Renal pelvis (tissue), 12 donors: ENCODE measurements at places on chromosomes 6 and 20. TPM values are rescaled to one million over a fixed set of nuclear protein-coding genes. Genes with fewer than 3 reads are reported as not detected.
A peak's percentile ranks its signal among the peaks of the same experiment; 100 is the strongest.

- no peak for DNase-seq
These were observed 65.2 kb downstream of the TRAM2 start for GRCh38 chr6:52511572-52512151.

DNA sequence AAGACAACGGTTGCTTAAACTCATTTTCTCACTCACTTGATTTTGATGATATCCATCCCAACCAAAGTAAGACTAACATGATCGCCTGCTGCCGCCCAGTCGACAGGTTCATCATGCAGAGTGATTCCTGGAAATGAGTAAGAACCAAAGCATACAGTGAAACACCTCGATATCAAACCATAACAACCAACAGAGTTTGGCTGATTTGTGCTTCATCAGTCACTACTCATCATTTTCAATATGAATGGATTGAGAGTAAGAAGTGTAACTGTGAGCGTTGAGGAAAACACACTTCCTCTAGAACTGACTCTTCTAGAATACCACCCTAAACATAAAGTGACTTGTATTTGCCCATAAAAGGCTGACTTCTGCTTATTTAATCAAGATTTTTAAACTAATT, 29.2 kb upstream of the ALDH8A1 start:
- DNase-seq: no peak

- DNase-seq: no peak
These were observed 240.5 kb downstream of the FARS2 start for GRCh38 chr6:5501837-5502236.

DNA sequence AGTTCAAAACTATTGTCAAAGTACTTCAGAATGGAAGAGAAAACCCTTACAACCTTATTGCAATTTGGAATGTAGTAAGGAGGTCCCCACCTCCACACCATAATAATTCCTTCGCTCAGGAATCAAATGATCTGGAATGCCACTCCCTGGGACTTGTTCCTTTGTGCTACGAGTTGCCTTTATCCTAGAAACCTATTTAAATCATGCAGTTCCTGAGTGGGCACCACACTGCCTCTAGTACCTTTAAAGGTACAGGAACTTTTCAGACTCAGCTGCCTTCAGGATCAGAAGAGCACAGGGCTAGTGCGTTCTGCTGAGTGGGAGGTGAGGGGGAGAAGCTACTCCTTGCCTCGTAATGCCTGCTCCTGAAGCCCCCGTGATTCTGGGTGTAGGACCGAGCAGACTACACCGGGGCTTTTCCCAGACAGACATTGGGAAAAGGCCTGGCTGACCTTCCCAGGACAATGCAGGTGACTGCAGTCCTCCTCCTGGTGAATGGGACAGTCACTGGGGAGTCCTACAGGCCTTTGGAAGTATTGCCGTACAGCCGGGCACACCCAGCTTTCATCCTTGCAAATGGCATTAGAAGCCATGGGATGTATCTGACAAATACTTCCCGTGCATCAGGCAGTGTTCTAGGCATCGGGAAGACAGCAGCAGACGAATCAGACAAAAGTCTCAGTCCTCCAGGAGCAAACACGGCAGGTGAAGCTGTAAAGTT, 11.8 kb upstream of the TUBB2B start:
- DNase-seq: no peak

DNA sequence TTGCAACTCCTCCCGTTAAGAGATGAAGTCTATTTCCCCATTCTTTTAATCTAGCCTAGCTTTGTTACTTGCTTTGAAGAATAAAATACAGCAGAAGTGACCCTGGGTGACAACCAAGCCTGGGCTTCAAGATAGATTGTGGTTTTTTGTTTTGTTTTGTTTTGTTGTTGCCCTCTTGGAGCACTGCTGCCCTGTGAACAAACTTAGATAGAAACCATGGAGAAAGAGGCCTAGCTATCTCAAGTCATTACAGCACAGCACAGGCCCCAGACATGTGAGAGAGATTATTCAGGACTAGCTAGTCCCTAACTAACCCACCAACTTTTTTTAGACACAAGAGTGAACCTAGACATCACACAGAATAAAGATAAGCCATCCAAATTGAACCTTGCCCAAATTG, 475.2 kb downstream of the EPHA7 start:
- no peak for DNase-seq

DNA sequence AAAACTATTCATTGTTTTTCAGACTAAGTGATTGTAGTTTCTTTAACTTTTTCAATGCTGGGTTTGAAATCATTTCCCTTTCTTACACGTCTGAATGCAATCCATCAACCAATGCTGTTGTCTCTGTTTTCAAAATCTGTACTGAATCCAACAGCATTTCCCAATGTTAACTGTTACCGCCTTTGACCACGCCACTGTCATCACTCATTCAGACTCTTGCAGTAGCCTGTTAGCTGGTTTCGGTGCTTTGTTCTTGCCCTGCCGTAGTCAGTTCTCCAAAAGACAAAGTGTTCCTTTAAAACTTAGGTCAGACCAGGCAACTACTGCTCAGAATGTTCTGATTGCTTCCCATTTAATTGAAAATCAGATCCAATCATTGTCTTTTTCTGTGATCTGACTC, 131.3 kb downstream of the PLCB4 start:
- DNase-seq: no peak

GRCh38 chr20:32555584-32555983, 29.5 kb downstream of the NOL4L start:
- DNase-seq: no peak

The PGC gene
- not detected for polyA plus RNA-seq

The VSX1 gene
- not detected for polyA plus RNA-seq

The NCOA5 gene
- polyA plus RNA-seq: 60.7 TPM

The EPM2A gene
- polyA plus RNA-seq: 12.8 TPM

DNA sequence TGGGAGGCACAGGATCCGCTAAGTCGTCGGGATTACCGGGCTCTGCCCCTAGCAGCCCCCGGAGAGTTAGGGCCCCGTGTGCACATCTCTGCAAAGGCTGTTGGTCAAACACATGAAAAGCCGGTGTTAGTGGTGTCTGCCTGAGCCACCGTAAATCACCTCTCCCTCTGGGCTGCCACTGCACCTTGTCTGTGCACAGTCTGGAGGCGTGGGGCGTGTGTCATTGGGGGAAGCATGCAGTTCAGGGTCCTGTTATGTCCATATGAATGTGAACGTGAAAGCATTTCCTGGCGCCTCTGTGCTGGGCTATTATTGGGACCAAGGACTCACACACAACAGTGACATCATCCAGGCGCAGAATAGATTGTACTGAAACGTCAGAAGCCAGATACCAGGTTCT, 305.6 kb downstream of the NRN1 start:
- DNase-seq: no peak

DNA sequence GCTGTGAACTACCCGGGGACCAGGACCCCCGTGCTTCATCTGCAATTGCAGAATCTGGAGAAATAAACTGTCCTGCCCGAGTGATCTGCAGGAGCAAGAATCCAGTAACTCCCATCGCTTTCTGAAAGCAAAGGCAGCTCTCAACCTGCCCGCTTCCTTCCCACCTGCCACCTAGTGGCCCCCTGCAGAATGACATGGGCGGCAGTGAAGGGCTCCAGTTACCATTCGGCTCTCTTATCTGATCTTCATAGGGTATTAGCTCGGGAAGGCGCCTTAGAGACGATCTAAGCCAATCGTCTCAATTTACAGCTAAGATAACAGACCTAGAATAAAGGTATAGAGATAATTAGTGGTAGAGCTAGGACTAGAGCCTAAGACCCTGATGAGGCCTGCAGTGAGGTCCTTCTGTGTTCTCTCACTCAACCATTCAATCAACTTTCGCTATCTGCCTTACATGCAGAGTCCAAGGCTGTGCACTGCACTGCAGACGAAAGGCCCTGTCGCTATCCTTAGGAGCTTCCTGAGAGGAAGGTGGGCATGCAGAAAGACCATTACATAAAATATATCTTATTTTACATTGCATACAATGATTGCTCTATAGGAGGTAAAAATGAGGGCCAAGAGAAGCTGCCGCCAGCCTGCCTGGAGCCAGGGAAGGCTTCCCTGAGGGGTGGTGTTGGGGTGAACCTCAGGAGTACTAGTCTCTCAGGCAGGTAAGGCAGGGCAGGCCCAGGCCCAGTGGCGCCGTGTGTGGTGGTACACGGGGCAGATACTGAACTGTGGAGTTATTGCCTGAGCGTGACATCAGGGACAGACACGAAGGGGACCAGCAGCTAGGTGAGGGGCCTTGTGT, 7.1 kb upstream of the PSMG4 start:
- peak; percentile 80 for DNase-seq

The FAM110A gene
- polyA plus RNA-seq: 12.0 TPM

- DNase-seq: no peak
These were observed 224.8 kb downstream of the TAF4 start for GRCh38 chr20:61840779-61841455.

The CEP57L1 gene
- polyA plus RNA-seq: 19.6 TPM

DNA sequence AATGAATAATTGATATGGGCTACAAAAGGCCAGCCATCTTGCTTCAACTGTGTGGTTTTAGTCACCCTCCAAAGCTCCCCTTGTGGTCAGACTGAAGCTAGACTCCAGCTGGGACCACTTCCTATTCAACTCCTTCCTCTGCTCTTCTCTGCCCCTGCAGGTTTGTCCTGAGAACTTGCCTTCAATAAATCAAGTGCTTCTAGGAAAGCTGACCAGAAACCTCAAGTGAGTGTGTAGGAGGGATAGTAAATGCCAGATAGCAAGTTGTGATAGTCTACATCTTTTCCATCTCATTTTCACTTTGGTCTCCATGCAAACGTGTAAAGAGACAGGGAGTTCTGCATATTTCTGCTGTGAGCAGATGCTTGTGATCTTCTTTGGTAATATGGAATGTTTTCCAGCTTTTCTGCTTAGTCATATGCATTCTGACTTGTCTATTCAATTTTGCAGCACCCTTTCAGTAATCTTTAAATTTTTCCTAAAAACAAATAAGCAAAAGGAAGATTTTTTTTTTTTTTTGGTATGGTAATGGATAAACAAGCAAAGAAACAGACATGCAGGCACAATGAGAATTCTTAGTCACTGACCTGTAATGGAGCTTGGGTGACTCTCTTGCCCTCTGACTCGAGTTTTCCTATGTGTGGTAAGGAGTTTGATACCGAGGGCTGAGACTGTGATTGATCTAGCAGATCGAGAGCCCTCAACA, 201.3 kb upstream of the BTBD3 start:
- peak; percentile 48 for DNase-seq

The CCN6 gene
- polyA plus RNA-seq: 2.9 TPM

DNA sequence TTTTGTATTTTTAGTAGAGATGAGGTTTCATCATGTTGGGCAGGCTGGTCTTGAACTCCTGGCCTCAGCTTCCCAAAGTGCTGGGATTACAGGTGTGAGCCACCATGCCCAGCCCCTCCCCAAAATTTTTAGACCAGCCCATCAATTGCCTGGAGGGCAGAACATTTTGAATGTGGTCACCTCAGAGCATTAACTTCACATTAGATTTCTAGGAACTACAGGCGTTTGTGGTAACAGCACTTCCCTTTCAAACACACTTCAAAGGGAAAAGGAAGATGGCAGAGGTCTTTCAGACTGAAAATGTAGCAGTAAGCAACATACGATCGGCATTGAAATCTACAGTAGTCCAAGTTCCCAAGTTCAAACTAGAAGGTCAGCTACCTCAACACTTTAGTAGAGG, 12.3 kb upstream of the SLA2 start:
- DNase-seq: no peak

- no peak for DNase-seq
These were observed 218.2 kb downstream of the C6orf118 start for GRCh38 chr6:165091121-165091785.

GRCh38 chr6:70739534-70739933, 71.9 kb downstream of the SMAP1 start:
- no peak for DNase-seq

The IL17A gene
- not detected for polyA plus RNA-seq

DNA sequence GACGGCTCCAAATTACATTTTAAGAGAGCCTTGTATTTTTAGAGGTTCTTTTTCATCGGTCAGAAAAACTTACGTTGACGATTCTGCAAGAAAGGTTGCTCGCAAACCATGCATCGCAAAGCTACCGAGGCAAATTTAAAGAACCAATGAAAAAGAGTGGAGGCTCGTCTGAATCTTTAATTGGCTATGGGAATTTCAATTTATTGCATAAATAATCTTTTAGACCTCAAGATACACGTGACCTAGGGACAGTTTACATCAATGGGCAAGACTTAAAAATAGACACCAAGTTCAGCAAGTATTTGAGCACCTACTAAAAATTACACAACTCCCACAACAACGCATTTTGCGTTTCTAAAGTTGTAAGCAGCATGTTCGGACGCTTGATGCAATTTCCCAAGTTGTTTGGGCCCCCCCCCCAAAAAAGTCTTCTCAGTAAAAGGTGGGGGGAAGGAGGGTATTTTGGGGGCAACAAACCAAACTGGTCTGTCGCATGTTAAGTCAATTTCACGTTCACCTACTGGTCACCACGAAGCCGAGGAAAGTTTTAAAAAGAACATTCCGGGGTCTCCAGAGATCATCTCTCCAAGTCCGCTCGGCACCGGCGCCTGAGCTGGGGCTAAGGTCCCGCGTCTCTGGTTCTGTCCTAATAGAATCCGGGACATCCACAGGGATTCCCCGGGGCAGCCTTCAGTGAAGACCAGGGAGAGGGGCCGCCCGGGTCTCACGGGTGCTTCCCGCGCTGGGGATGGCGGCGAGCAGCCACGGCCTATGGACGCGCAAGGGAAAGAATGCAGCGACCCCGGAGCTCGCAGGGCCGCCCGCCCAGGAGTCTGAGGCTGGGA, 851 bp downstream of the SNX5 start:
- DNase-seq: no peak

GRCh38 chr6:161429921-161430490, 156.1 kb upstream of the AGPAT4 start:
- no peak for DNase-seq

- DNase-seq: no peak
These were observed 35.3 kb downstream of the KCTD20 start for GRCh38 chr6:36478051-36478526.

The DEFB124 gene
- 0.70 TPM for polyA plus RNA-seq

The TMEM74B gene
- 6.5 TPM for polyA plus RNA-seq

DNA sequence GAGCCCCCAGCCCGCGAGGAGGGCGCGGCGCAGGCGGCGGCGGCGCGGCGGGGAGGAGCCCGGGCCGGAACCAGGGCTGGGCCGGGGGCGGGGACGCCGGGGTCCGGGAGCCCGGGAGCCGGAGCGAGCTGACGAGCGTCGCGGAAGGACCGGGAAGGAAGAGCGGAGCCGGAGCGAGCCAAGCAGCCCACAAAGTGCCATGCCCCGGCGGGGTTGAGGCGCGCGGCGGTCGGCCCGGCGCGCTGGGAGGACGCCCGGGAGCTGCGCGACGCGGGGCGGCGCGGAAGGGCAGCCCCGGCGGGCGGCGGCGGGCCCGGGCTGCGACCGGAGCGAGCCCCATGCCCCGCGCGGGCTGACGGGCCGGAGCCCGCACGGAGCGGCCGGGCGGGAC, 289 bp downstream of the FOXP4 start:
- DNase-seq: no peak

GRCh38 chr6:122372647-122373046, 26.8 kb upstream of the HSF2 start:
- DNase-seq: peak; percentile 21

GRCh38 chr6:12331474-12331873, 41.3 kb downstream of the EDN1 start:
- DNase-seq: no peak
